ENCODE measurements at places on chromosomes 1 and 21.

- peak; percentile 43 for DNase-seq
These were observed 6.0 kb upstream of the BCL10 start for GRCh38 chr1:85282424-85282823.

GRCh38 chr1:206960676-206961386 lies 9.4 kb downstream of the FCAMR start:
- no peak for DNase-seq

GRCh38 chr1:35810096-35810881 lies 2.5 kb downstream of the AGO4 start:
- no peak for DNase-seq

- no peak for DNase-seq
These were observed 44.9 kb downstream of the SYT6 start for GRCh38 chr1:114108751-114109255.

GRCh38 chr21:44846485-44847260 lies 26.8 kb downstream of the PTTG1IP start:
- DNase-seq = no peak

GRCh38 chr1:193581341-193581740 lies 394.9 kb upstream of the B3GALT2 start:
- no peak for DNase-seq

All from A549 (cell line).